ENCODE measurements at places on chromosomes 12 and 14.

DNA sequence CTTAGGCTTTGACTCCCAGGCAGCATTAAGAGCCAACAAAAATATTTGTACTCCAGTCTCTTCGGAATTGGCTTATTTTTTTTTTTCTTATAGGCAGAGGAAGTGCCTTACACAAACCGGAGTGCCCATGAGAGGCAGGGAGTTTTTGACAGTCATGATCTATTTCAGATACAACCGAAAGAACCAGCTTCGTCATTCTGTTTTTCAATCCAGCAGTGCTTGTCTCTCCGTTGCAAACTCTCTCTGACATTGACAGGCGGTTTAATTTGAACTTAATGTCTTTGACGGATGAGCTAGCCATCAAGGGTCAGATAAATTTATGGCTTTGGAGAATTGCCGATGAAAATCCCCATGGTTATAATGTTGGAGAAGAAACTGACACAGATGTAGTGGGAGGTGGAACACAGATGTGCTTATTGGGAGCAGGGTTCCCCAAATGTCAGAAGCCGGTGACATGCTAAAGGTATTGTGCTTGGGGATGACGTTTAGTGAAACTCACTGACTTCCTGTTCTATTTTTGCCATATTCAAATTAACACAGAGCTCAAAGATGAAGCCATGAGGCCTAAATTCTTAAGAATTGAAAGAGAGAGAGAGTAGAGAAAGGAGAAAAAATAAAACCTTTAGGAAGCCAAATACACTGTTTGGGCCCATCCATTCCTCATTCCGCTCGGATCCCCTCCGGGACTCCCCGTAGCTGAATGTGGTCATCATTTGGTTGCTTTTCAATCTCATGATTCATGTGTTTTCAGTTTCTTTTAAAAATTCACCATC lies 59.7 kb downstream of the PLXNC1 start:
- no peak for DNase-seq

DNA sequence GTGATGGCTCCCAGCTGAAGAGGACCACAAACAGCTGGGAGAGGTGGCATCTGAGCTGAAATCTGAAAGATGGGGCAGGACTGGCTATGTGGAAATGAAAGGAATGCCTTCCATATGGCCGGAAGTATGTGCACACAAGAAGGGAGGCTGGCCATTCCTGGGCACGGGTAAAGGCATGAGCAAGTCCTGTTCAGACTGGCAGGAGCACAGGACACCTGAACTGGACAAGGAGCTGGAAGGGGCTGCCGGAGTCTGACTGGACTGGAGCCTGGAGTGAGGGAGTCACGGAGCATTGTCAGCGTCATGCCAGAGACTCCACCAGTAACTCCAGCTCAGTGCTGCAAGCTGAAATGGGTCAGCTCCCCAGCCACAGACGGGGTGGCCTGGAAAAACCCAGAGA lies 11.9 kb upstream of the TC2N start:
- DNase-seq = no peak

DNA sequence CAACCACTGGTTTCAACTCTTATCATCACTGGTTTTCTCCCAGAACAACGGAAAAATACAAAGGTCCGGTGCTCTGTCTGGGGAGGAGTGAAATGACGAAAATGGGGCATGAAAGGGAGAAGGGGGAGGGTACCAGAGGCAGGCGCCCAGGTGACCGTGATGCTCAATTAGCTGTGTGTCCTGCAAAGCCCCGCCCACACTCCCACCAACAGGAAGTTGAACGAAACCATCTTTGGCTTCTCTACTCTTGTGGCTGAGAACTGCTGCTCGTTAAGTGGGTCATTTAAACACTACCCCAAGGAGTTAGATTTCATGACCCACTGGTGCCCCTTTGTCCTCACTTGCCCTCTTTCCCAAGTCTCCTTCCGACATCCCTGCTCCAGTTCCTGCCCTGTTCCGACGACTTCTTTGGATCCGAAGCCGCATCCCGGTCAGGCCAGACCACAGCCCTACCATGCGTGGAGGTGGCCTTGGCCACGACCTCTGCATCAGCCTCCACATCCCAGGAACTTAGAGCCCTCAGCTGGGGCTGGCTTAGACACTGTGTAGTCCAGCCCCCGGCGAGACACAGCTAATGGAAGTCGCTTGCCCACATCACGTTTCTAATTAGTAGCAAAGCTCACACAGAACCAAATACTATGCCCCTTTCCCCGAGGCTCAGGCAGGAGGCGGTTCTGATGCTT lies 11.4 kb upstream of the LRTM2 start:
- no peak for DNase-seq

DNA sequence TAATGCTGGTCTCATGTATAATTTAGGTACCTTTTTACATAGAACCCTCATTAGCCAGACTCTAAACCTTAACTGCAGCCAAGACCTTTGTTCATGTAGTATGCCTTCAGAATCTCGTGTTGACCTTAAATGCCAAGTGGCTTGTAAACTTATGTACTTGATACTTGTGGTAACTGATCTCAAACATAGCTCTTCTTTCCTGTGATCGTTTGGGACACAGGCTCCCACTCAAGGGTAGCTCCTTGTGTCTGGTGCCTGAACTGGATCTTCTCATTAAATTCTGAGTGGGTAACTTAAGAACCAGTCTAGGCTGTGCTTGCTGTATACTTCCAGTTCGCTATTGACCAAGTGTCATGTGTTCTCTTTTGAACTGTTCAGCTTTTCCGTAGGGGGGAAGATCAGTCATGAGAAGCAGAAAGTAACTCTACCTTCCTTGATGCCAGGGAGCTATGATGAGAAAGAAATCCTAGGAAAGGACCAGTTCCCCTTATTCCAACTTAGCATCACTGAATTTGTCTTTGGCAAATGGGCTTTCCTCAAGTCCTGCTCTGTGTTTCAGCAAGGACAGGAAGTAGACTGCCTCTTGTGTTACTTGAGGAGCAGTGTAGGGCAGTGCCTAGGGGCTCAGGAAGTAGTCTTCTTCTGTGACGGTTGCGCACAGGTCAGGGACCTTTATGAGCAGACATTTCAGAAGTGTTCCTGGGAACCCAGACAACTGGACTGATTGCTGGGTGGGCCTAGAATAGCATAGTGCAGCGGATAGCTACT lies 2.5 kb downstream of the LGALS3 start:
- DNase-seq = no peak

GRCh38 chr14:70192915-70193314 lies 4.2 kb upstream of the SLC8A3 start:
- no peak for DNase-seq

DNA sequence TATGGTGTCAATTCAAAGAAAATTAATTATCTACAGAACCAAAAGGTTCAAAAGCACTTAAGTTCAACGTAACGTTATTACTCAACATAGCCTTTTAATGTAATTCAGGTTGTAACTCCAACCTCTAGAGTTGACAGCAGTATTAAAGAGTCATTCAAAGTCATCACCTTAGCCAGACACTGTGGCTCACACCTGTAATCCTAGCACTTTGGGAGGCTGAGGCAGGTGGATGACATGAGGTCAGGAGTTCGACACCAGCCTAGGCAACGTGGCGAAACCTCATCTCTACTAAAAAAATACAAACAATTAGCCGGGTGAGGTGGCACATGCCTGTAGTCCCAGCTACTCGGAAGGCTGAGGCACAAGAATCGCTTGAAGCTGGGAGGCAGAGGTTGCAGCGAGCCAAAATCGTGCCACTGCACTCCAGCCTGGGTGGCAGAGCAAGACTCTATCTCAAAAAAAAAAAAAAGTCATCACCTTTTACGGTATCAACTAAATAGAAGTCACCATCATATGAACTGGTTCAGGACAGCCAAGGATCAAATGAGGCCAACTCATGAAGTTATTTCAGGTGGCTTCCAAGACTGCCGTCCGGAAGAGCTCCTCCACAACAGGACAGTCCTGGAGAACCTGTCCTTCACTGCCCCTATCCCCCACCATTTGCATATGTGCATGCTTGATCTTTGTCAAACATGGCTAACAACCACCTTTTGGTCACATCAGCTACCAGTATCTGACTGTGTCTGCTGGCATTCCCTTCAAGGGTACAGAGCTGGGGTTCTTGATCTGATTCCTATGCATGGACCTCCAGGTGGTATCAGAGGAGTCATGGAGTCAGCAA lies 4.2 kb downstream of the PPTC7 start:
- DNase-seq = no peak

GRCh38 chr12:46222636-46223035 lies 46.2 kb downstream of the SLC38A1 start:
- no peak for DNase-seq

DNA sequence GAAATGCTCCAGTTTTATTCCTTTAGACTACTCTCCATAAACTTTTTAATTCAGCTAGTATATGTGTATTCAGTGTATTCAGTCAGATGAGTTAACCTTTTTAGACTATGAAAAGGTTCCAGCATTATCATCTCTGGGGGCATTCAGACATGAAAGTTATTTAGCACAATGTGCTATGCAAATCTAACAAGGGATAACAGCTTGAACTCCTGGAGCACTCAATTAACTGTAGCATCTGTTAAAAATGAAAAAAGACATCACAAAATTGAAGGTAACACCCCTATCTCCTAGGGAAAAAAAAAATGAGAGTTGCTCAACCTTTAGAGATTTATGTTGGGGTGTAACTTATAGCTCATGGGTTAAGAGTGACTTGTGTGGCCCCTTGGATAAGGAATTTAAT lies 211.5 kb downstream of the PHLDA1 start:
- no peak for DNase-seq

DNA sequence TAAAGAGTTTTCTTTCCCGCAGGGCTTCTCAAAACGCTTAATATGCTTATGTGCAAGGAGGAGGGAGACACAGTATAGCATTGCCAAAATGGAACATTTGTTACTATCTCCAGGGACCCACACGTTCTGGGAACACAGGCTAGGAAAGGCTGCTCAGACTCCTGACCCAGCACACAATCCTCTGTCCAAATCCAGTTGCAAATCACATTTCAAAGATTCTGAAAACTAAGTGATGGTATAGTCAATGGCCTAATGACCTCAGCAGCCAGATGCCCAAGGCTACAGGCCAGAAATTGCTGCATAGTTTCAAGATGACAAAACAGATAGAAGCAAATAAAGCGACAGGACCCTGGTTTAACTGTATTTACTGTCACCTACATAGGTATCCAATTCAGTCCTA lies 97.0 kb upstream of the GRIP1 start:
- no peak for DNase-seq

DNA sequence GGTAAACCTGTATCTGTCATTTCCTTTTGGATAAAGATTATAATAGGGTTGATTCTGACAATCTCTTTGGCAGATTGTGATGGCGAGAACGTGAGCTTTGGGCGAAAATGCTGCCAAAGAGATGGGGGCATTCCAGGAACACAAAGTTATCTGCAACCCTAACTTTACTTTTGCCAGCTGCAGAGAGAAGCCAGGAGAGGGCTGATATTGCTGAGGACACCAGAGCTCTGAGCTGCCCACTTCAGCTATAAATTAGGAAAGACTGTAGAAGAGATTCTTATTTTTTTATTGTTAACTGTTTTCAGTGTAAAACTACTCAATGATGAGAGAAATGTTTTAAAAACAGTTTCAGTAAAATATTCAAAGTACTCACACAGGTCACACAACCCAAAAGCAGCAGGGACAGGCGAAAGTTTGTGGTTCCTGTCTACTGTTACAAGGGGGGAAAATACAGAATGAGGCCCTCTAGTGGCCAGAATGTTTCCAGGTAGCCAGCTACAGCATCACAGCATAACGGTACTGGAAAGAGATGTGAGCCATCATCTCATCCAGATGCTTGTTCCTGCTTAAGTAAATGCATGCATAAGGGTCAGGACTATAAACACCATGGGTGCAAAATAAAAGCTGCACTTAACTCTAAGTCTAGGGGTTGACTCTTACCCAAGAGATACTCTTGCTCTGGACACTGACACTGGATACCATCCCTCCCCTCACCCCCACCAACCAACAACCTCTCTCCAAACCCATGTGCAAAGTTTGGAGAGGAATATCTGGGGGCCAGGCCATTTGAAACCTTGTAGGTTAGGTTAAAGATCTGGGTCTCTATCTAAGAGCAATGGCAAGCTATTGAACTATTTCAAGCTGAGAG lies 498.4 kb downstream of the RMST start:
- DNase-seq = no peak

DNA sequence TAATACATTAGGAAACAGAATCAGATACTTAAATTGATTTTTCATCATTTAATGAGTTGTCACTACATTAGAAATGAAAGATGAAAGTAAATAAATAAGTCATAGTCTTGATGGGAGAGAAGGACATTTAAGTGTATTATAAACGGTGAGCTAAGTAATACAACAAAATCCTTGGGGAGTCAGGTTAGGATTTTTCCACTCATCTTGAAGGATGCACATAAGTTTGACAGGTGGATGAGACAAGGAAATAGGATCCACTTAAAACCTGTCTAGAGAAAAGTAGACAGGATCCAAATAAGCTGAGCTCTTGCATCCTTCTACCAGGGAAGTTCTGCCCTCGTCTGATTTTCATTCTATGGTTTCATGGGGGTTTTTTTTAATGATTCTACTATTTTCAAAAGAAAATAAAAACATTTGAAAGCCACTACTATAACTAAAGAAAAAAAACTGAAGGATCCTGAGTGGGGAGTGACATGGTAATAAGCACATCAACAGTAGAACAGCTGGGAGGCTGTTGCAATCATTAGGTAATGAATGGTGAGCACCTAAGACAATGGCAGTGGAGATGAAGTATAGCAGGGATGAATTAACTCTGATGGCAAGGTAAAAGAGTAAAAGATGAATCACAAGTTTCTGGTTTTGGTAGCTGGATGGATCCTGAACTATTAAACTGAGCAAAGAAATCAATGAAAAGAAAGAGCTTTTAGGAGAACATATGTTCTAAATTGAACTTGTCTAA lies 17.0 kb downstream of the CEP128 start:
- no peak for DNase-seq

- DNase-seq = no peak
Measured at GRCh38 chr14:85118274-85118673, 411.7 kb upstream of the FLRT2 start.

DNA sequence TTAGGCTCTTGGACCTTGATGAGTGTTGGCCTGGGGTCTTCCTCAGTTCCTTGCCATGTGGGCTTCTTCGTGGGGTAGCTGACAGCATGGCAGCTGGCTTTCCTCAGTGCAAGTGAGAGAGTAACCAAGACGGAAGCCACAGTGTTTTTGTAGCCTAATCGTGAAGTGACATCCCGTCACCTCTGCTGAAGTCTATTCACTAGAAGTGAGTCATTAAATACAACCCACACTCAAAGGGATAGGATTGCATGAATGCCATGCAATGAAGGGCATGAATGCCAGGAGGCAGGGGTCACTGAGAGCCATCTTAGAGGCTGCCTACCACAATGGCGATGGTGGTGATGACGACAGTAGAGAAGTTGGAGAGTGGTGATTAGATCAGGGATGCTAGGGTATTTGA lies 13.5 kb upstream of the ASIC1 start:
- DNase-seq = no peak

DNA sequence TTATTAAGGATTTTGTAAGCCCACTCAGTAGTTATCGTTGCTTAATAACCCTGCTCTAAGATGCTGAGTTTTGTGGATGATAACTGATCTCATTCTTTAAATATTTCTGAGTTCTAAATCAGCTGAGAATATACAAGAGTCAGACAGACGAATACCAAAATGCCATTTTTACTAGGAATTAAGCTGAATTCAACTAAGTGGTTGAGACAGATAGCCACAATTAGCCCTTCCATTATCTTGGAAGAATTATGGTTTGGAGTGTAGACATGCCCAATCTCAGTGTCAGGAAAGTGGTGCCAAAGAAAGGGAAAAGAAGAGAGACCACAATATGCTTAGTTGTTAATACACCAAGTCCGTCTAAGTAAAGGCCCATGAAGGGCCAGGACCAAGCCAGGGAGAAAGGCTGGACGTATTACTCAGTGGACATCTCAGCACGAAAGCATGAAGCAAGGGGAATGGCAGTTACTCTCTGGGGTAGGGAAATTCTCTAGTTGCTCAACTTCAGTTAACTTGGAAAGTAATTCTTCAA lies 58.6 kb downstream of the KCNA5 start:
- DNase-seq = no peak

GRCh38 chr14:60254176-60254575 lies 5.2 kb downstream of the PPM1A start:
- no peak for DNase-seq
